Activated CD8-positive, alpha-beta T cell treated with anti-CD3 and anti-CD28 coated beads for 36 hours (primary cell): ENCODE measurements at places on chromosomes 16 and 17.

- H3K27me3 ChIP-seq = no peaks in the 10 kb centered on the region
- DNase-seq = no peak
- H3K36me3 ChIP-seq = no peaks in the 10 kb centered on the region
- no peak overlapping the region for H3K4me3 ChIP-seq
- no peaks in the 10 kb centered on the region for H3K4me1 ChIP-seq
Observed at GRCh38 chr16:84340325-84341040, 27.9 kb upstream of the ATP2C2 start.

DNA sequence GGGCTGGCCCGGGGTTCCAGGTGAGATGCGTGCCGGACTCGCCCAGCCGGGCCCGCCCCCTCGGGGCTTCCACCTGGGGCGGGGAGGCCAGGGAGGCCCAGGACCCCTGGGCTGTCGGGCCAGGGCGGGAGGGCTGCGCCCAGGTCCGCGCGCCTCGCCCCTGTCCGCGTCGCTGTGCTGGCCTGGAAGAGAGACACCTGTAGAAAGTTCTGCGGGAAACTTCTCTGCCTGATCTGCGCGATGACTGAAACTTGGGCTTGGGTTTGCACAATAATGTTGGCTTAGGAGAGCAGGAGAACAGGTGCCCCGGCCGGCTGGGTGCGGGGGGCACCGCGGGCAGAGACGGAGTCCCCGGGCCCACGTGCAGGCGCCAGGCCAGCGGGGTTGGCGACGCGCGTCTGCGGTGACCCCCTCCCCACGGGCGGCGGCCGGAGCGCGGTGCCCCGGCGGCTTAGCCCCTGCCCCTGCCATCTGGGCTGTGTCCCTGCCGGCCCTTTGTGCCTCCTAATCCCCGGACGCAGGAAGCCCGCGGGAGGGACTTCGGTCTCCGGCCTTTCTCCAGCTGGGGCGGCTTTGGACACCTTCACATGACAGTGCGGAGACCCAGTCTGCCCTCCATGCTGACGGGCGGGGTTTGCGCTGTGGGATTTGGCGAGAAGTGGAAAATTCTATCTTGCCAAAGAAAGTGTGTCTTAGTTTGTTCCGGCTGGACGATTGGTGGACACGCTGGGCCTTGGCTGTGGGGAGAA lies 483 bp downstream of the LLGL2 start:
- peak; percentile 8 for DNase-seq
- no peak overlapping the region for H3K27ac ChIP-seq
- H3K4me3 ChIP-seq = peak overlapping the region; percentile 69

DNA sequence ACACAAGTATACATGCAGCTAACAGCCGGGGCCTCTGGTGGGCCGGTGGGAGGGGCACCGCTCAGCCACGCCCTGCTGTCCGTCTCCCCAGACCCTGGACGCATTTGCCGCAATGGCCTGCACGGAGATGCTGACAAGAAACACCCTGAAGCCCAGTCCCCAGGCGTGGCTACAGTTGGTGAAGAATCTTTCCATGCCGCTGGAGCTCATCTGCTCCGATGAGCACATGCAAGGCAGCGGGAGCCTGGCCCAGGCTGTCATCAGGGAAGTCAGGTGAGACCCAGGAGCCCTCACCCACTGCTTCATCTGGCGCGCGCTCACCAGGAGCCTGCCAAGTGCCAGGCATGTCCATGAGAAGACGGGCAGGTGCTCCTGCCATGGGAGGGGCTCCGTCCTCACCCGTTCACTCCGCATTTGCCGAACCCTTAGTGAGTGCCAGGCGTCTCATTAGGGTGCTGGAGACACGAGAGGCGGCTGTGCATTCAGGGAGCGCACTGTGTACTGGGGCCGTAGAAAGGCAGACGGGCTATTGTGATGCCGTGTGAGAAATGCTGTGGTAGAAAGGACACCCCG lies 51.4 kb upstream of the ENDOV start:
- H3K27me3 ChIP-seq = no peaks in the 10 kb centered on the region
- DNase-seq = no peak
- H3K4me3 ChIP-seq = no peak overlapping the region
- H3K4me1 ChIP-seq = no peaks in the 10 kb centered on the region
- peaks cover 73% of the 10 kb centered on the region for H3K36me3 ChIP-seq

DNA sequence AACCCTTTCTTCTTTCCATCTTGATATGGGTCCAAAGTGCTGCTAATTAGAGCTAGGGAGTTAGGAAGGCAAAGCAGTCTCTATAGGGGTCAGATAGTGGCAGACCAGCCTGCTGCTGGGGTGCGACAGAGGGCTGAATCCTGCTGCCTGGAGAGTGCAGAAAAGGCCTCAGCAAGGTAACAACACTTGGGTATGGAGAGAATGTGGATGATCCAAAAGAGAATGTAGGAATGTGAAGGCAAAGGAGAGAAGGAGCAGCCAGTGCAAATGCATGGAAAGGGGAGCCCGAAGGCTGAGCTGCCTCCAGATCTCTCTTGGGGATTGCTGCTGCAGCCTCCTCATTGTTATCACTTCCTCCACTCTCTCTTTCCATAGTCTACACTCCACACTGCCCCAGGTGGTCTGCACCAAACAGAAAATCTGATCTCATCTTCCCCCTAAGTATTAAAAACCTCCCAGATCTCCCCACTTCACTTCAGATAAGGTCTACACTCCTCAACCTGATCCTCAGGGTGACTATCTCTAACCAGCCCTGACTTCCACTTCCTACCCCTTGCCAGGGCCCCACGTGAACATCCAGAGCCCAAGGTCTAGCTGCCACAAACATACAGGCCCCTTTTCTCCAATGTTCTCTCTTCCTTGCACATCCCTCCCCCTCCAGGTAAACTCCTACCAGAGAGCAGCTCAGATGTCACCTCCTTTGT lies 28.8 kb downstream of the TOM1L2 start:
- H3K27me3 ChIP-seq = no peaks in the 10 kb centered on the region
- H3K4me3 ChIP-seq = no peak overlapping the region
- H3K27ac ChIP-seq = no peak overlapping the region
- H3K4me1 ChIP-seq = peaks cover 15% of the 10 kb centered on the region
- no peaks in the 10 kb centered on the region for H3K36me3 ChIP-seq

GRCh38 chr17:36705874-36706731 lies 104.7 kb downstream of the MRM1 start:
- H3K4me1 ChIP-seq = no peaks in the 10 kb centered on the region
- no peak overlapping the region for H3K4me3 ChIP-seq

GRCh38 chr17:37446027-37446426 lies 39.3 kb downstream of the TADA2A start:
- no peaks in the 10 kb centered on the region for H3K27me3 ChIP-seq
- H3K4me3 ChIP-seq = no peak overlapping the region
- peaks cover 4% of the 10 kb centered on the region for H3K4me1 ChIP-seq
- no peak for DNase-seq

- no peak overlapping the region for H3K4me3 ChIP-seq
- peaks cover 2% of the 10 kb centered on the region for H3K27me3 ChIP-seq
- no peak overlapping the region for H3K27ac ChIP-seq
- peaks cover 19% of the 10 kb centered on the region for H3K4me1 ChIP-seq
- peak; percentile 9 for DNase-seq
Observed at GRCh38 chr17:65712383-65713267, 151.2 kb upstream of the AXIN2 start.

- H3K27ac ChIP-seq = peak overlapping the region; percentile 93
- no peaks in the 10 kb centered on the region for H3K27me3 ChIP-seq
- peak overlapping the region; percentile 95 for H3K4me3 ChIP-seq
- peaks cover 4% of the 10 kb centered on the region for H3K36me3 ChIP-seq
Observed at GRCh38 chr17:41917679-41918313, 955 bp downstream of the ACLY start.

- no peak overlapping the region for H3K4me3 ChIP-seq
- no peaks in the 10 kb centered on the region for H3K27me3 ChIP-seq
- H3K4me1 ChIP-seq = peaks cover 6% of the 10 kb centered on the region
- H3K36me3 ChIP-seq = no peaks in the 10 kb centered on the region
Observed at GRCh38 chr16:50616883-50617645, 64.0 kb downstream of the SNX20 start.

GRCh38 chr17:57699751-57700219 lies 45.3 kb downstream of the CCDC182 start:
- no peak overlapping the region for H3K4me3 ChIP-seq
- no peak overlapping the region for H3K27ac ChIP-seq
- no peak for DNase-seq
- H3K4me1 ChIP-seq = peaks cover 2% of the 10 kb centered on the region
- no peaks in the 10 kb centered on the region for H3K36me3 ChIP-seq

GRCh38 chr16:85605051-85605911 lies 7.8 kb upstream of the GSE1 start:
- H3K4me3 ChIP-seq = no peak overlapping the region
- no peak overlapping the region for H3K27ac ChIP-seq
- no peaks in the 10 kb centered on the region for H3K36me3 ChIP-seq
- DNase-seq = no peak
- H3K27me3 ChIP-seq = no peaks in the 10 kb centered on the region
